H54 (cell line): ENCODE measurements at places on chromosomes 2 and 18.
A peak's percentile ranks its signal among the peaks of the same experiment; 100 is the strongest.

DNA sequence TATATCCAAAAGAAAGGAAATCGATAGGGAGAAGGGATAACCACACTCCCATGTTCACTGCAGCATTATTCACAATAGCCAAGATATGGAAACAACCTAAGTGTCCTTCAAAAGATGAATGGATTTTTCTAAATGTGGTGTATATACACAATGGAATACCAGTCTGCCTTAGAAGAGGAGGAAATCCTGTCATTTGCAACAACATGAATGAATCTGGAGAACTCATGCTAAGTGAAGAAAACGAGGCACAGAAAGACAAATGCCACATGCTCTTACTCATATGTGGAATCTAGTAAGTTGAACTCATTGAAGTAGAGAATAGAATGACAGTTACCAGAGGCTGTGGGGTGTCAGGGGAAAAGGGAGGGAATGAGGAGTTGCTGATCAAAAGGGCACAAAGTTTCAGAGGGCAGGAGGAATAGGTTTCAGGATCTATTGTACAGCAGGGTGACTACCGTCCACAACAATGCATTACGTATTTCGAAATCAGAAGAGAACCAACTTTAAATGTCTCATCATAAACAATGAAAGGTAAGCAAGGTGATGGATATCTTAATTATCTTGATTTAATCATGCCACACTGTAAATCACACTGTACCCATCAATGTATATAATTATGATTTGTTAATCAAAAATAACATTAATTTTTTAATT lies 46.1 kb downstream of the SIGLEC15 start:
- DNase-seq: peak; percentile 3

- DNase-seq: no peak
These were observed 364.4 kb downstream of the ZNF521 start for GRCh38 chr18:24987303-24988252.

GRCh38 chr2:196987649-196988364 lies 61.3 kb upstream of the PGAP1 start:
- DNase-seq: peak; percentile 51

DNA sequence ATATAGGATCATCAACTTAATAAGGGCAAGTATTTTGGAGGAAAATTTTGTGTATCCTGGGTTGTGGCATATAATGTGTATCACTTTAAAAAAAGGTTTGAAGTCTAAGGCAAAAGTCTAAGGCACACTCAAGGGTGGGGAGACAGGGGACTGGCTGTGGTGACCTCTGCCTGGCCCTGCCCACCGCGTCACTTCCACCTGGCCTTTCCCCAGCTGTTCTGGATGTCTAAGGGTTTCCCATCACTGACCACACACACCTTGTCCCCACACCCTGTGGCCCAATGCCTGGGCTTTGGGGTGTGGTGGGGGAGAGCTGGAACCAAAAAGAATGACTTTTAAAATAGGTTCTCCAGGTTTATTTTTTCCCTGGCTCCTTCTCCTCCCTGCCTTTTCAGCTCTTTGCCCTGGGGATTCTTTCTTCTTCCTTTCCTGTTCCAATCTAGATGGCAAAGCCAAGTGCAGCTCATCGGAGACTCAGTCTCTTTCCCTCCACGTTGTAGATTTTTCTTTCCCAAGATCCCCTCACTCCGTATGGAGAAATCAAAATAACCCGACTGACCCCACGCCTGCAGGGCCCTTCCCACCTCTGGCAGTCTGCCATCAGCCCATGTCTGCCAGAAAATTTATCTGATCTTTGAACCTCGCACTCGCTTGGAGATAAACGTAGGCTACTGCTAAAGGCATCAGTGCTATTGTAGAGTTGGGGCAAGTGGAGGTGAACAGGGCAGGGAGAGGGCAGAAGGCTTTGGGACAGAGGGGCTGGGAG lies 257.2 kb downstream of the DYSF start:
- no peak for DNase-seq

DNA sequence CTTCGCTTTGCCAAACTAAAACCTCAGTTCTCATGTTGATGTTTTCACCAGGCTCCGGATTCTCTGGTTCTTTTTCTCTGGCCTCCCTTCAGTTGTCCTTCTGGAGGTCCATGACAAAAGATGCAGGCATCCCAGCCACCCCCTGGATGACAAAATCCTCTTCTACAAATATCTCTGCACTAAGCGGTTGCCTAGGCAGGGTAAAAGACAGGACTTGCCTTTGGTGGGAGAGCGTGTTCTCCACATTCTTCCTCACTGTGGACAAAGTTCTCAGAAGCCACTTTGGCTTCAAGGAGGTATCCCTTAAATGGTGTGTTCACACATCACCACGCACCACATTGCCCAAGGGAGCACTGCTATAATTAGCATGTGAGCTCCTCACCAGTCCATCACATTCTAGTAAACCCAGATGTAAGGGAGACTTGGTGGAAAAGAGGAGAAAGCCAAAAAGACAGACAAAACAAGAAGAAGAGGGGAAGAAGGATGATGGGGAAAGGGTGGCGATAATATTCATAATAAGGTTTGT lies 23.6 kb upstream of the MRPL33 start:
- DNase-seq: no peak

GRCh38 chr2:100803334-100803733 lies 16.6 kb upstream of the NPAS2 start:
- DNase-seq: no peak

DNA sequence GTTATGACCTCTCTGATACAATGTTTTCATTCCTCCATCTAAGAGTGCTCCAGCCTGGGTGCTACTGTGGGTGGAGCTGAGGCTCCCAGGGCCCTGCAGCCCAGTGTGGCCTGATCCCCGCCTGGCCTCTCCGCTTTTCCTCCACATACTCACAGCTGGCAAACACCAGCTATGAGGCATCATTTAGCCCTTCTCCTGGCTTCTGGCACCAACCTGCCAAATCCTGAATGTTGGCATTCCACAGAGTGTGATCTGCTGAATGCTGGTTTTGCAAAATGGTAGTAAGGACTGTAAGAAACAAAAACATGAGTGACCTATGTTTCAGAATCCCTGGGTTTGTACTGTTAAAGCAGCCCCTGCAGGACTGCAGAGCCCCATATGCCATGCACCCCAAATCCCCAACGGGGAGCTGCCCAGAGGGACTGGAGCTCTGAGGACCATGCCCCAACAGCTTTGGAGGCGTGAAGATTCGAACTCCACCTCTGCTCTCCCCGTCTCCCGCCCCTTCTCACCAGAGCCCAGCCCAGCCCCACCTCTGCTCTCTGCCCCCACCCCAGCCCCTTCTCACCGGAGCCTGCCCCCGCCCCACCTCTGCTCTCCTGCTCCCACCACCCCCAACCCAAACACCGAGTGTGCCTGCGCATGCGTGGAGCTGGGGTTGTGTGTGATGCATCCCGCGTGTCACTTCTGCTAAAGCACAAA lies 4.2 kb downstream of the SLC66A2 start:
- no peak for DNase-seq

- DNase-seq: no peak
These were observed 1138.4 kb downstream of the RPIA start for GRCh38 chr2:89829828-89830227.

DNA sequence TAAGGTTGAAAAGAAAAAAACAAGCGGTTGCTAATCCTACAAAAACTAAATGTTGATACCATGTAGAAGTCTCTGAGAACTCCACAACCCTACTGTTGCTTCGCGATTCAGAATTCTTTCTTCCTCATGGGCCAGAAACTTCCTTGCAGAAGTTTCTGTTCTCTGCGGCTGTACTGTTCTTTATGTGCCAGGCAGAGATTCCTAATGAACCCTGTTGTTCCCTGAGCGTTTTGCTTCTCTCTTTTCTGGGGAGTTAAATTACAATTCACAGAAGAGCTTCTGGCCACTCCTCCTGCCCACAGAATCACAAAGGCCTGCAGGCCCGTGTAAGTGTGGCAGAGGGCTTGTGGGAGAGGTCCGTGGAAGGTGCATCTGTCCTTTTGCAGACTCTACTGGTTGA lies 1.8 kb upstream of the THNSL2 start:
- no peak for DNase-seq

DNA sequence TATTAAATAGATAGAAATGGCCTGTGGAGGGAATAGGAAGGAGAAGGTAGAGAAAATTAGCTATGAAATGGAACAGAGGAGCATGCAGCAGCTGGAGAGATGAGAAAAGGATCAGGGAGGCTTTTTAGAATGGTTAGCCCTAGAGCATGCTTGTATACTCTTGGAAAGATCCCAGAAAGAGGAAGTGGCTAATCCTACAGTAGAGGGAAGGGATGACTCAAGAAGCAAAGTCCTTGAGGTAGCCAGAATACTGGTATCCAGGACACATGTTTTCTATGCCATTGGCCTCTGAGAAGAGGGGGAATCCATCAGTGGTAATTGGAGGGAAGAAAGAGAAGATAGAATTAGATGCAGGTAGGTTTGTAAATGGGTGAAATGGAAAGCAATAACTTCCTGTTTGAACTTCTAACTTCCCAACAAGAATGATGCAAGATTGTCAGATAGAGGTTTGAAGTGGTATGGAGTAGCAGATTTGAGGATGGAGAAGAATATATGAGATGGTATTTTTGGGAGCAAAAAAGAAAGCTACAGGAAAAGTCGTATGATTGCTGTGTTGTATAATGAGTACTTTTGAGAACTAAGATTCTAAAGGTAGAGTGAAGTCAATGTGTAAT lies 17.1 kb upstream of the OSBPL6 start:
- no peak for DNase-seq

DNA sequence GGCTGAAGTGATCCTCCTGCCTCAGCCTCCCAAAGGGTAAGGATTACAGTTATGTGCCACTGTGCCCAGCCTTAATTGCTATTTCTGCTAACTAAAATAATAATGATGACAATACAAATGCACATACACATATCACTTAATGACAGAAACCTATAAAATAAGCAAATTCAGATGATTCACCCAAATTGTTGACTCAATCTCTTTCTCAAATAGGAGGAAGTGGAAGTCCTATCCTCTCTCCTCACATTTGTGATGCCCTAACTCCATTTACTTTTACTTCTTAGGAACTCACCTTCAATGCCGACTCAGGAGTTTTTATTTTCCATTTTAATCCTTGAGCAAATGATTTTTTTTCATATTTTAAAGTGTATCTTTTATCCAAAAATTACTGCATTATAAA lies 24.5 kb upstream of the RAPH1 start:
- DNase-seq: no peak

DNA sequence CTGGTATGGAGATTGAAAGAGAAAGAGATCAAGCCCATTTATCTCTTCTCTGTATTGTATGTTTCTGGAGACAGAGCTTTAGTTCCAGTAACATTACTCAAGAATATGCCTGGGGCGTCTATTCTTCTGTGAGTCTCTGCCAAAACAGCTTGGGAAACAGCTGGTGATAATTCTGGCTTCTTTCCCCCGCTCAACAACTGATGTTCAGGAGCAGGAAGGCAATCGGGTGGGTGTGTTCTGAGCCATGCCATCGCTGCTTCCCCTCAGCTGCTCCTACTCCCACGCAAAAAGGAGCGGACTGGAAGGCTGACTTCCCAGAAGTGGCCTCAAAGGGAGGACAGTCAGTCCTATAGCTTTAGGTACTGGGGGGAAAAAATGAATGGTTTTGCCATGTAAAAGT lies 695.1 kb downstream of the PLCL1 start:
- no peak for DNase-seq

DNA sequence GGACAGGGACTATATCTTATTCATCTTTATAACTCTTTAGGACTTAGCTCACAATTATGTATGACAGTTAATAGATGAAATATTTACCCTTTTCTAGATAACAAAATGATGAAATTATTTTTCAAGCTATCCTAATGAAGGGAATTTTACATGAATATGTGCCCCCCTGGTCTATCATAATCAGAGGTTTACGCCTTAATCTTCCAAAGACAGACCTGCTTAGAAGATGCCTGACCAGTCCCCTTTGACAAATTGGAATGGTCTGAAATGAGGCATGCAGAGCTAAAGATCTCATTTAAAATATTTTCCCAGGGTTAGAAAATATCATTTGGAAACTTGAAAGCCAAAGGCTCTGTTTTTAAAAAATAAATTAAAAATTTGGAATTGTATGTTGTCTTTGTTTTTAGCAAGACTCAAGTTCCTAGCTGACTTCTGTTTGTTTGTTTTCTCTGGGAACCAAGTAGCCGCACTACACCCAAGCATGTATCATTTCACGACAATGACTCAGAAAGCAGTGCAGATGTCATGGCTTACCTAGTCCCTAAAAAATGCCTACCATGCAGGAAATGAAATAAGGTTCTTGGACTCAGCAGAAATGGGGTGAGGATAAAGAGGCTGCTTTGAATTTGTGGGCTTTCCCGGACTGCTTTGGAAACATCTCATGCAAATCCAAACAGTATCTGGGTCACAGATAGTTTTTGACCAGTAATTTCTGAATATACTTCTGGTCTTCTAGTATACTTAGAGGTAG lies 162.1 kb downstream of the ZEB2 start:
- DNase-seq: peak; percentile 40

- no peak for DNase-seq
These were observed 492.3 kb upstream of the TMEFF2 start for GRCh38 chr2:192687015-192687414.

DNA sequence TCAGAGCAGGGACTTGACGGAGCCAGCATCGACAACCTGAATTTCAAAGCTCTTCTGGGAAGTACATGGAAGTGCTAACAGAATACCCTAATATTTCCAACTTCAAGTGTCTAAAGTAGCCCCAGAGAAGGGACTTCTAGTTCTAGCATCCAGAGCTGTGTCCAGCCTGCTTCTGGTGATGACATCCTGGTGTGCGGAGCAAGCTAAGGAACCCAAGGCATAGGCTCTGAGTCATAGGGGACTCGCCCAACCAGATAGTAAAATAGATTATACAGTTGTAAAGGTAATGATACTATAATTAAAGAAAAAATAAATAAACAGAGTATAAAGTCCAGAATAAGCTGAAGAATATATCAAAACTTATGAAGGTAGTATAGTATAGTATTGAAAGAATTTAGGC lies 108.1 kb upstream of the SERPINE2 start:
- no peak for DNase-seq

DNA sequence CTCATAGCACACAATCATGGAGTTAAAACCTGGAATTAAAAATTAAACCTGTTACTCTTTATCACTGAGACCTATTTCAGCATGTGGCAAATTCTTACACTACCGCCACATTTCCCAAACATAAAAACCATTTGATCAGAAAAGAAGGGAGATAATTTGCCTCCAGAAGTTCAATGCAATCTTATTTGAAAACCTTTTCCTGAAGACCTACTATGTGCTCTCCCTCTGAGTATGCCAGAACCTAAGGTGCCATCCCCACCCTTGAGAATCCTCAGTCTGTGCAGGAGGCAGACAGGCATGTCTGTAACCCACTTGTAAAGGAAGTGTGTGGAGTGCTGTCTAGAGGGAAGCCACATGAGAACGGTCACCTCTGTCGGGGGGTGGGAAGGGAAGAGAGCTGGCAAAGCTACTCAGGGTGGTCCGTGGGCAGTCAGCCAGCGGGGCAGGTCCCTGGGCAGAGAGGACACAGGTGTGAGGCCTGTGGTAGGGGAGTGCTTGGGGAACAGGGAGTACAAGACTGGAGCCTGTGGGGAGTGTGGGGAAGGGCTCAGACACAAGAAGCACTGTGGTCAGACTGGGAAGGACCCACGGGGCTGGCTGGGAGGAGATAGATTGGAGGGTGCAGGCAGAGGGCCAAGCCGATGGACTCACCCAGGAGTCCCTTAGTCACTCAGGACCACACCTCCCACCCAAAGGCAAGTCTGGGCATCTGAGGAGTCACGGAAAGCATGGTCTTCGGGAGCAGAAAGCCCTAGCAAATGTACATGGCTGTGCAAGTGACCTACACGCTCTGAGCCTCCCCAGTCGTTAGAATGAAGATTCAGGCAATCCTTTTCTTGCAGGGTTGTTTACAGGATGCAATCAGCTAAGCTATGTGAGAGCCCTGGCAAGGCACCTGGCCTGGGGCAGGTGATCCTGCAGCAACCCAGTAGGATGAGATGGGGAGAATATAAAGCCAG lies 22.8 kb downstream of the CRACDL start:
- DNase-seq: peak; percentile 51
